ENCODE measurements at places on chromosomes 12 and 14. TPM values are rescaled to one million over a fixed set of nuclear protein-coding genes. Genes with fewer than 3 reads are reported as not detected.

GRCh38 chr12:108914121-108914531, 34.2 kb downstream of the DAO start:
- H3K4me3 ChIP-seq: no peak overlapping the region
- H3K36me3 ChIP-seq: no peaks in the 10 kb centered on the region
- no peaks in the 10 kb centered on the region for H3K4me1 ChIP-seq
- no peaks in the 10 kb centered on the region for H3K27me3 ChIP-seq

DNA sequence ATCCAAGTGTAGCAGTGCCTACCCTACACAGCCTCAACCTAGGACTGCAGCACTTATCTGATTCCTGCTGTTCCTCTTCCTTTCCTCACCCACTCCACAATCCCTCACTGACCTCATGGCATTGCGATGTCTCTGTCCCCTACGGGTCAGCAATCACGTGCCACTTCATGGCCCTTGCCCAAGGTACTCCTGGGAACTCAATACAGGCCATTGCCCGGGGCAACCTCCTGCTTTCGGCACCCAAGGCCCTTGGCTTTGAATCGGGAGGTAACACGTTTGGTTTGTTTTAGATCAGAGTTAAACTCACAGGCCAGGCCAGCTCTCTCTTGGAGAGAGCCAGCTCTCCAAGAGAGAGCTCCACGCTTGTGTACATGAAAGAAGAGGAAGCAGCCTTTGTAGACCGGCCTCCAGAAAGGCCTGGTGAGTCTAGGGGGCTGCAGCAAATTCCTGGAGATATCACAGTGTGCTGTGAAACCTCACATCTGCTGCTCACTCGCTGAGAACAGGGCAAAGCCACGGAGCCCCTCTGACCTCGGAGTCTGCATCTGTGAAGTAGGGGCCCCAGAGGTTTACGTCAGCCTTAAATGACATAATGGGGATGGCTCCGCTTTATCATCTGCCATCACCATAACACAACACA, 12.2 kb downstream of the CLMN start:
- H3K4me3 ChIP-seq: no peak overlapping the region
- no peak overlapping the region for H3K27ac ChIP-seq
- no peak for DNase-seq
- peaks cover 12% of the 10 kb centered on the region for H3K4me1 ChIP-seq

- H3K4me3 ChIP-seq: no peak overlapping the region
- H3K4me1 ChIP-seq: no peaks in the 10 kb centered on the region
- DNase-seq: peak; percentile 43
- H3K27ac ChIP-seq: no peak overlapping the region
- H3K36me3 ChIP-seq: no peaks in the 10 kb centered on the region
- no peaks in the 10 kb centered on the region for H3K27me3 ChIP-seq
Observed at GRCh38 chr12:10466311-10466710, 13.1 kb upstream of the KLRC1 start.

DNA sequence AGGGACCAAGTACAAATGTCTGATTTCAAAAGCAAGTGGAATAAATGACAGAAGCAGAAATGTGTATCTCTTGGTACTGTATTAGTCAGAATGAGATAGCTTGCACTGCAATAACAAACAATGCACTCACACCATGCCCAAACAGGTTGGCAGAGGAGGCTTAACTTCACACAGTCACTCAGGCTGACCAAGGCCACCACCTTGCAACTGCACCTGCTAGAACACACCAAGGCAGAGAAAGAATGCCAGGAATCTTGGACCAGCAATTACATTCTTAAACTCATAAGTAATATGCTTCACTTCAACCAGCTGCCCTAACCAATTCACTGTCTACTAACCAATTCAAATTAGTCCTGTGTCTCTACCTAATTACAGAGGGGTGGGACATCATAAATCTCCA, 378.3 kb downstream of the BCL11B start:
- H3K4me1 ChIP-seq: peaks cover 2% of the 10 kb centered on the region
- H3K4me3 ChIP-seq: no peak overlapping the region
- no peak for DNase-seq
- no peak overlapping the region for H3K27ac ChIP-seq

Gene LUM
- not detected for total RNA-seq

Gene SMIM41
- not detected for total RNA-seq

GRCh38 chr12:76111209-76111749, 26.8 kb upstream of the NAP1L1 start:
- peak; percentile 6 for DNase-seq
- no peaks in the 10 kb centered on the region for H3K4me1 ChIP-seq
- H3K27ac ChIP-seq: no peak overlapping the region
- no peaks in the 10 kb centered on the region for H3K36me3 ChIP-seq

Gene EIF4B
- 659 TPM for total RNA-seq

GRCh38 chr12:84201976-84202375, 710.6 kb downstream of the SLC6A15 start:
- no peak for DNase-seq
- no peaks in the 10 kb centered on the region for H3K4me1 ChIP-seq
- no peaks in the 10 kb centered on the region for H3K36me3 ChIP-seq
- H3K27ac ChIP-seq: no peak overlapping the region
- H3K4me3 ChIP-seq: no peak overlapping the region
- H3K27me3 ChIP-seq: no peaks in the 10 kb centered on the region

- H3K27ac ChIP-seq: no peak overlapping the region
- no peak for DNase-seq
- no peaks in the 10 kb centered on the region for H3K4me1 ChIP-seq
- H3K36me3 ChIP-seq: no peaks in the 10 kb centered on the region
- no peak overlapping the region for H3K4me3 ChIP-seq
- no peaks in the 10 kb centered on the region for H3K27me3 ChIP-seq
Observed at GRCh38 chr12:42270596-42270995, 32.5 kb upstream of the YAF2 start.

DNA sequence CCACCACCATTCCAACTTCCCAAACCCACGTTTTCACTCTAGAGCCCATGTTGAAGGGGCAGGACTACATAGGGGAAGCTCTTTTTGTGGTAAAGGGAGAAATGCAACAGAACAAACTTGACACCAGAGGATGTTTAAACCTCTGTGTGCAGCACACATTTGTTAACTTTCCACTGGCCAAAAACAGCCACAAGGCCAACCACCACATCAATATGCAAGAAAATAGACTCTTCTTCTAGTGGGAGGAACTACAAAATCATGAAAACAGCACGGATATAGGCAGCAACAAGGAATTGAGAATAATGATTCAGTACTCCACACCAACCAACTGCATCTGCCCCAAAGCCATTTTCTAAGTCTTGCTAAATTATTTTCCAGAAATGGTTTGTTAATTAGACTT, 66.3 kb upstream of the CEP83 start:
- peaks cover 6% of the 10 kb centered on the region for H3K27me3 ChIP-seq
- no peak overlapping the region for H3K27ac ChIP-seq
- H3K4me1 ChIP-seq: no peaks in the 10 kb centered on the region
- no peaks in the 10 kb centered on the region for H3K36me3 ChIP-seq
- H3K4me3 ChIP-seq: no peak overlapping the region

Gene PTPRQ
- not detected for total RNA-seq

All from endodermal cell (in vitro differentiated cells).